ENCODE measurements at places on chromosomes 3 and 15.
A peak's percentile ranks its signal among the peaks of the same experiment; 100 is the strongest.

DNA sequence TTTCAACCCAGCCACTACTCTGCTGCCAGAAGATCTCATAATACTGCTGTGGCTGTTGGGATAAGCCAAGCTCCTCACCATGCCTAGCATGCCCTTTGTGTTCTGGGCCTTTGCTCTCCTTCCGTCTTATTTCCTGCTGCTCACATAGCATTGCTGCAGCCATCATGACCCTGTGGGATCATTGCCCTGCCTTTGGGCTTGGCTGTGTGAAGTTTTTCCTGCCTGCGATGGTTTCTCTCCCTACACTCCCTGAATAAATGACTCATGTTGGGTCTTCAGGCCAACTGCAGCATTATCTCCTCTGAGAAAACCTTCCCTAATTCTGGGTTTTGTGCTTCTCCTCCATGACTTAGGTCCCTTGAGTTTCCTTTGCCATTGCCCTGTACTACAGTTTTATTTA, 20.8 kb upstream of the TRA2B start:
- no peak for DNase-seq

DNA sequence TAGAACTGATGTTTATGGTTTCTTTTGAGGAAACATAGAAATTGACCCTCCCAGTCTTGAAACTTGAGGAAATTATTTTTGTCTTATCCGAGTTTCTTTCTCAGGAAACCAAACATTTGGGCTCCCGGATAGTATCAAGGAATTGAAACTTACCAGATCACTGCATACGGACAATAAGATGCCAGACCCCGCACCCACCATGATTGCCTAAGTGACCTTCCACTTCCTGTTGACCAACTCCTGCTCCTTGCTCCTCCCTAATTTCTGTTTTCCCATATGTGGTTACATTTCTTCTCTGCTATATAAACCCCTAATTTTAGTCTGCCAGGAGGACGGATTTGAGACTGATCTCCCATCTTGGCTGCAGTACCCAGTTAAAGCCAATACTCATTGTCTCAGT, 118.4 kb upstream of the TPRG1 start:
- DNase-seq, result no peak

- peak; percentile 73 for DNase-seq
Measured at GRCh38 chr3:129118745-129119144, 2.9 kb downstream of the RAB43 start.

- no peak for DNase-seq
Measured at GRCh38 chr15:53665930-53666329, 93.5 kb downstream of the WDR72 start.

DNA sequence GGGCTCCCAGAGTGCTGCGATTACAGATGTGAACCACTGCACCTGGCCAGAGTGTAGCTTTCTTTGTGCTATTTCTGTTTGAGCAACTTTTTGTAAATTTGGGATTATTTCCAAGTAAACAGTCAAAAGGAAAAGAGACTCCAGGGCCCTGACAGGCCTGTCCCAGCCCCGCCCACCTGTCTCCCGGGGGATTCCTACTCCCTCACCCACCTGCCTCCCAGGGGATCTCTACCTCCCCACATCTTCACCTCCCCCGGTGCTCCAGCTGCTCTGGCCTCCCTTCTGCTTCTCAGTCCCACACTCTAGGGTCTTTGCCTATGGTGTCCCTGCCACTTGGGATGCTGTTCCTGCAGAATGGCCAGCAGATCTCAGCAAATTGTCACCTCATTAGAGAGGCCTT, 7.0 kb downstream of the RHCG start:
- DNase-seq, result no peak

GRCh38 chr3:180959691-180960090, 29.8 kb downstream of the DNAJC19 start:
- DNase-seq, result no peak

GRCh38 chr3:188720636-188721035, 451.1 kb upstream of the TPRG1 start:
- no peak for DNase-seq

GRCh38 chr3:31132132-31132769, 237.8 kb upstream of the GADL1 start:
- DNase-seq, result no peak

- no peak for DNase-seq
Measured at GRCh38 chr3:185207931-185208746, 45.7 kb downstream of the EHHADH start.

GRCh38 chr3:89107461-89108290, at the start of gene EPHA3:
EPHA3 (plus strand) TSS chr3:89107621; CDS start chr3:89107749, 128 bp downstream.
- DNase-seq, result peak; percentile 31

DNA sequence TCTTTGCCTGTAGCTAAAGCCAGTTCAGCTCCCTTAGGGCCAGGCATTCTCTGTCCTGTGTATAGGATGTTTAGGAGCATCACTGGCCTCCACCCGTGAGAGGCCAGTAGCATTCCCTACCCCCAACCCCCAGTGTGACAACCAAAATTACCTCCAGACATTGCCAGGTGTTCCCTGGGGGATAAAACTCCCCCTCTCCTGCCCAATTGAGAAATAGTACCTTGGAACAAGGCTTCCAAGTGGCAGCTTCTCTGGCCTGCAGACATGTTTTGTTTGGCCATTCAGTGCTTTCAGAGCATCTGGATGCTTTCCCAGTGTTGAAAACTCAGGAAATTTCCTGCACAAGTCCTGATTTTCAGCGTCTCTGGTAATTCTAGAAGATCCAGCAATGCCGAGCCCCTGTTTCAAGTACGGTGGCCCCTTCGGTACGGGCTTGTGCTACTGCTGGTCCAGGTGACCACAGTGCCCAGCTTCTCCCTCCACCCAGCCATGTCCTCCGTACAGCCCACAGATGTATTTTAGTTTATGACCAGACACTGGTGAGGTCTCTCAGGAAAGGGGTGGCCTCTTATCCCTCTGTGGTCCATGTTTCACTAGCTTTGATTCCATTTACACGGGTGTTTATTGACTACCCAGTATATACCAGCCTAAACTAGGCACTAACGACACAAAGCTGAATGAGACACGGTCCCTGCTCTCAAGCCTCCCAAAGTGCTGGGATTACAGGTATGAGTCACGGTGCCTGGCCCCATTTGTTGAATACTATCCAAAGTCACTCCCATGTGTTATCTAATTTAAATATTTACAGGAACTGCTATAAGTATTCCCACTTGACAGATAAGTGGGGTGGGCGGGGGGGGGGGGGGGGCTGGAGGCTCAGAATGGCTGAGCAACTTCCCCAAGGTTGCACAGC, 125.4 kb upstream of the RAD18 start:
- DNase-seq, result no peak

DNA sequence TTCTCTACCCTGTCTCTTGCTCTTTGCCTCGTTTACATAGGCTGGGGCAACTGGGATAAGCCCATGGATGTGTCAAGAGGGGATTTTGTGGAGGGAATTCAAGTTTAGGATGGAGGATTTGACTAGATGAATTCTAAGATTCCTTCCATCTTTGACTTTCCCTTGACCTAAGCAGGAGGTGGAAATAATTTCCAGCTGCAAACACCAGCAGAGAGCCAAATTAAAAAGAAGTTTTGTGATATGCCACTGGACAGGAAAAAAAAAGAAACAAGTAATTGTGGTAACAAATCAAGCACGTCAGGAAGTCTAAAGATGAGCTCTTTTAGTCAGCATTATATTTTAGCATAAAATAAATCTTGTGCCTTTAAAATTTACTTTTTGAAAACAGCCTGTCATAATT, 49.8 kb downstream of the KCNMB2 start:
- DNase-seq, result no peak

DNA sequence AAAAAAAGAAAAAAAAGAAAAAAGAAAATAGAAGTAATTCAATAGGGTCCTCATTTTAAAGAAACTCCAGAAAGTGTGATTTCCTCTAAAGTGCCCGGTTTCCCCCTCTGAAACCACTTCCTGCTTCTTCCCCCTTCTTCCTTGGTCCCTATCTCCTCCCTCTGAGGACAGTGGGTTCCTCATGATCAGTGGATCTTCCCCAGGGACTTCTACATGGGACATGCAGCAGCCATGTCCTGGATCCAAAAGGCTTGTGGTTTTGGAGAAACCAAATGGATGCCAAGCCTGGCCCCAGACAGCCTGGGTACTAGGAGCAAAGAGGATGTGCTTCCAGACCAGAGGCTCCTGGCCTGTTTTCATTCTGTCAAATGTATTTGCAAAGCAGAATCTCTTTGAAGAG, 26.6 kb upstream of the SMAD6 start:
- DNase-seq, result no peak

DNA sequence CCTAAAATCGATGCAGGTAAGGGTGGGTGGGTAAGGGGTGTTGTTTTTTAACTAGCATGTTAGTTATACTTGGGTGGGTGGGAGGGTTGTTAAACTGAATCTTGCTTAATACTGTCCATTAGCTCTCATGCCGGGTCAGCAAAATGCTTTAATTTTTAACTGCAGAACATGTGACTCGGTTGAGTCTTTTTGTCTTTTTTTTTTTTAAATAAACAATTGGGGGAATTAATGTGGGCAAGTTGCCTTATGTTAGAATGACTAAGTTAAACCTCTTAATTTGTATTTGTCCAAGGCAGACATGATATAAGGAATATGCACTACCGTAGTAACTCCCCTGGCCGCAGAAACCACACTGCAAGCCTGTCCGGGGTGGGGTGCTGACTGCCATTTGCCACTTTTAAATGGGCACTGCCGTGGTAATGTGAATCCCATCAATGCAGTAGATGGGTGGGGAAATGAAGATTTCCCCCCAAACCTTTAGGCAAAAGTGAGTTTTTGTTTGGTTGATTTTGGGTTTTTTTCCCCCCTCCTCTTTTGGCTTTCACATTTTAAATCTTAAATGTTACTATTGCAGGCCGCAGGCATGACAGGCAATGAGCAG, 54.3 kb upstream of the CCR4 start:
- no peak for DNase-seq

GRCh38 chr15:100878648-100879047, 983 bp upstream of the ALDH1A3 start:
- no peak for DNase-seq

- no peak for DNase-seq
Measured at GRCh38 chr15:91040856-91041255, 18.5 kb upstream of the VPS33B start.

GRCh38 chr3:98583766-98584165, 9.6 kb downstream of the CPOX start:
- no peak for DNase-seq

GRCh38 chr3:172456404-172456803, 8.1 kb upstream of the GHSR start:
- DNase-seq, result no peak

GRCh38 chr3:85075663-85076062, 116.9 kb downstream of the CADM2 start:
- no peak for DNase-seq

DNA sequence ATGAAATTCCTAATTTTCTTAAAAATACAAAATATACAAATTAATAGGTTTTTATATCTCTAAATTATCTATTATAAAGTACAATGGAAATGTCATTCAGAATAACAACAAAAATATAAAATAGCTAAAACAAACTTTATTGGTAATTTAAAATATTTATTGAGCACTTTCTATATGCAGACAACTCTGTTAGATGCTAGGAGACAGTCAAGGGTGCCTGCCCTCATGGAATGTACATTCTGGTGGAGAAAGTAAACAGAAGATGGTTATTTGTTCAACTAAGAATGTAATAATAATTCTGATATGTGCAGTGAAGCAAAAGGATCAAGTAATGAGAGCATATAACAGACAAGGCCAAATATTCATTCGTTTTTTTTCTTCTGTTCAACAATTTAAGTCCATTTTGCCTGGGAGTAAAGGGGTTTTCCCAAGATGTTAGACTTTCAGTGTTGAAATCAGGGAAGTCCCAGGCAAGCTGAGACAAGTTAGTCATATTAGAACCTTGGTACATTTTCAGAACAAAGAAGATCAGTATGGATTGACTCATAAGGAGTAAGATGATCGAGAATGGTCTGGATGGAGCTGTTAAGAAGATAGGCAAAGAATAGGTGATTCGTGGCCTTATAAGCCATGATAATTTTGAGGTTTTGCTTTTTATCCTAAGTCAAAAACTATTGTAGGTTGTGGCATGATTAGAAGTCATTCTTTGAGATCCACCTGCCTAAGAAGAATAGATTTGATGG, 150.2 kb upstream of the MLF1 start:
- DNase-seq, result no peak

DNA sequence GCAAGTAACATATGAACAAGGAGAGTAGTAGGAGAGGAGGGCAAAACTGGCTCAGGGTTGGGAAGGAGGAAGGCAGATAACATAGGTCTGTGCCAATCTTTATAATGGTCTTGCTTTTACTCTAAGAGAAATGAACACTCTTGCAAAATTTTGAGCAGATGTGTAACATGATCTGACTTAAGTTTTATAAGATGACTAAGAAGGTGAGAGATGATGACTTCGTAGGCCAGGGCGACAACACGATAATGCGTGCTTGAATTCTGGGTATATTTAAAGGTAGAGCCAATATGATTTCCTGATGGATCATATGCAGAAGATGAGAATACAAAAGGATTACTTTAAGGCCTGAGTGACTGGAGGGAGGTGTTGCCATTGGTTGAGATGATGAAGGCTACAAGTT, 265.4 kb upstream of the KCNMB2 start:
- no peak for DNase-seq

DNA sequence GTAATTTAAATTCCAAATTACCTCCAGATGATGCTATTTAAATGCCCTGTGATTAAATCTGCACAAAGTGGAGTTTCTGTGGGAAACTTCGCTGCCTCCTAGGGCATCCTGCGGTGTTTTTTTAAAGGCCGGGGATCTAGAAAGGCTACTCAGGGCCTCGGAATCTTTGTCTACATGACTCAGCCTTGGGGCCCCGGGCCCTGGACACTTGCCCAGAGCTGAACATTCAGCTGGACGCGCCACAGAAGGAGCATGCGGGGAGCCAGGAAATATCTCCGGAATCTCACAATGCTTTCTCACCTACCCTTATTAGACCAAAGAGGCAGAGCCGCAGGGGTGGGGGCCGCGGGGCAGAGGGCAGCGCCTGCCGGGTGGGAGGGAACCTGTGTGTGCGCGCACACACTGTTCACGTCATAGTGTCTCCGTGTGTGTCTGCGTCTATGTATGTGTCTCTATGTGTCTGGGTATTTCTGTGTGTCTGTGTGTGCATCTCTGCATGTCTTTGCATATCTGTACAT, 145.5 kb upstream of the TPM1 start:
- no peak for DNase-seq

DNA sequence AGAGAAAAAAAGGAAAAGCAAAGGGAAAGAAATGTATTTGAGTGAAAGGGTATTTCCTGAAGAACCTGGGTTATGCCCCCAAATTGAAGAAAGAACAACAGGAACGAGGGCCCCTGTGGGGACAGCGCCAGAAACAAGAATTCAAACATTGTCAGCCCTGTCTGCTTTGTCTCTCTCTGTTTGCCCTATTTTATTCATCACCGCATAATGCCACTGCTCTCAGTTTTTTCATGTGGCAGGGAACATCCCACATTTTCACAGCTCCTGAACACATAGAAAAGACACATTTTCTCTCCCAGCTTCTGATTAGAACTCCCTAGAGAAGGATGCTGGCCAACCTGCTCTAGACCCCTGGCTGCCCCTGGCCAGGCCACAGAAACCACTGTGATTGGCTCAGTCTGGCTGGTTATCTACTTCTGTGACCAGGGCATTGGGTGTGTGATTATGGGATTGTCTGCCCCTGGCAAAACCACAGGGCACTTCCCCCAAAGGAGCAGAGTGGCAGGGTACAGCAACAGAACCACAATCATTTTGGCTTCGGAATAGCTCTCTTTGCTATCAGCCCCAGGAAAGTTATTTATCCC, 31.3 kb upstream of the CCDC54 start:
- DNase-seq, result no peak

- no peak for DNase-seq
Measured at GRCh38 chr15:78418686-78419085, 19.3 kb upstream of the IREB2 start.

All from naive thymus-derived CD8-positive, alpha-beta T cell (primary cell).